ENCODE measurements at places on chromosomes 12 and 14.

GRCh38 chr12:120557589-120557988 lies 23.4 kb downstream of the RNF10 start:
- DNase-seq = no peak
- no peak overlapping the region for H3K4me3 ChIP-seq
- no peak overlapping the region for H3K27ac ChIP-seq
- no peaks in the 10 kb centered on the region for H3K4me1 ChIP-seq

DNA sequence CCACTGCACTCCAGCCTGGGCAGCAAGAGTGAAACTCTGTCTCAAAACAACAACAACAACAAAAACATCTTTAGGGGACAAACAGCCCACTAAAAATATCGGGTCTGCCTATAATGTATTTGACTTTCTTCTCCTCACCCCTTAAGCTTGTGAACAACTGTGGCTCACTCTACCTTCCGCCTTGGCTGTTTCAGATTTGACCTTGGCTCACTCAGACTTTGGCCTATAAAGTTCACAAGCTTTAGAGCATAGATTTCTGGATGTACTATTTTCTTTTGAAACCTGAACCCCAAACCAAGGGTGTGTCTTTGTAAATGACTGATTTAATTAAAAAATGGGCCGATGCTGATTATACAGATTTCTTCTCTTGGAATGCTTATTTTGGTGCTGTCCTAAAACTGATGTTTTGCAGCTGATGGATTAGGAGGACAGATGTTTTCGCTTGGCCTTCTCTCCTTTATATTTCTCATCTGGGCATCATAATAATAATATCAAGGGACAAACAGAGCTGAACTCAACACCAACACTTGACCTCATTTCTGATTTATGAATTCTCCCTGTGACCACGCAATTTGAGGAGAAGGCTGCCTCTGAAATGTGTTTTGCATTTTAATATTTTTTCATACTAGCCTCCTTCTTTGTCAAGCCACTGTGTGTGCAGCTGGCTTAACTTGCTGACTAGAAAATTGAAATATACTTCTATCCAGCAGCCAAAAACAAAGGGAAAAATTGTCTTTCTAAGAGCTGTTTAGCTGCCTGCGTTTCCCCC lies 40.2 kb upstream of the RASSF3 start:
- DNase-seq = no peak
- no peaks in the 10 kb centered on the region for H3K27me3 ChIP-seq
- H3K4me1 ChIP-seq = peaks cover 21% of the 10 kb centered on the region

GRCh38 chr12:104990950-104991349 lies 4.8 kb downstream of the NOPCHAP1 start:
- peaks cover 18% of the 10 kb centered on the region for H3K4me1 ChIP-seq
- no peaks in the 10 kb centered on the region for H3K27me3 ChIP-seq
- no peak overlapping the region for H3K27ac ChIP-seq
- H3K36me3 ChIP-seq = peaks cover 45% of the 10 kb centered on the region
- H3K4me3 ChIP-seq = no peak overlapping the region
- DNase-seq = no peak

- no peaks in the 10 kb centered on the region for H3K36me3 ChIP-seq
- H3K4me1 ChIP-seq = peaks cover 19% of the 10 kb centered on the region
- peak overlapping the region; percentile 66 for H3K4me3 ChIP-seq
- H3K27ac ChIP-seq = no peak overlapping the region
- no peak for DNase-seq
- H3K27me3 ChIP-seq = peaks cover 64% of the 10 kb centered on the region
Observed at GRCh38 chr14:24332268-24332993, 2.4 kb downstream of the ADCY4 start.

- H3K36me3 ChIP-seq = peaks cover 3% of the 10 kb centered on the region
- no peak for DNase-seq
- H3K4me1 ChIP-seq = peaks cover 48% of the 10 kb centered on the region
- no peaks in the 10 kb centered on the region for H3K27me3 ChIP-seq
Observed at GRCh38 chr12:105922670-105923102, 216.1 kb downstream of the NUAK1 start.

DNA sequence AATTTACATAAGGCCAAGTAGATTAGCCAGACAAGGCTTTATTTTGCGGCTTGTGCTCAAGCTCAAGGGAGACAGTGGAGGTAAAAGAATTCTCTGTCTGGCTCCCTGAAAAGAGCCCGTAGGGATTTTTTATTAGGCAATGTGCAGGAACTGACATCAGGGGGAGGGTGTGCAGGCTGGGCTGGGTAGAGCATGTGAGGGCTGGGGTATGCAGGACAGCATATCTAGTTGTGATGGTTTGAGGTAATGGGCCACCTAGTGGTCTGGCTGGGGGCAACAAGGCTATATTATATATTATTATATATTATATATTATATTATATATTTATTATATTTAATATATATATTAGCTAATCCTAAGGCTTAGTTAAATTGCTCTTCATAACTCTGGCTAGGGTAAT lies 102.1 kb downstream of the TMEM117 start:
- H3K27me3 ChIP-seq = no peaks in the 10 kb centered on the region
- H3K4me1 ChIP-seq = peaks cover 3% of the 10 kb centered on the region
- DNase-seq = no peak
- H3K27ac ChIP-seq = no peak overlapping the region

- H3K4me1 ChIP-seq = no peaks in the 10 kb centered on the region
- H3K27ac ChIP-seq = no peak overlapping the region
- H3K4me3 ChIP-seq = no peak overlapping the region
- H3K27me3 ChIP-seq = no peaks in the 10 kb centered on the region
- DNase-seq = no peak
Observed at GRCh38 chr14:91277546-91278382, 33.3 kb upstream of the GPR68 start.

- H3K36me3 ChIP-seq = no peaks in the 10 kb centered on the region
- peak overlapping the region; percentile 95 for H3K27ac ChIP-seq
- H3K4me3 ChIP-seq = peak overlapping the region; percentile 84
- peaks cover 42% of the 10 kb centered on the region for H3K4me1 ChIP-seq
- H3K27me3 ChIP-seq = no peaks in the 10 kb centered on the region
- no peak for DNase-seq
Observed at GRCh38 chr12:124565656-124566160, 1.7 kb downstream of the NCOR2 start.

All from mesothelial cell of epicardium (in vitro differentiated cells).